ENCODE measurements at places on chromosomes 7 and 10.

DNA sequence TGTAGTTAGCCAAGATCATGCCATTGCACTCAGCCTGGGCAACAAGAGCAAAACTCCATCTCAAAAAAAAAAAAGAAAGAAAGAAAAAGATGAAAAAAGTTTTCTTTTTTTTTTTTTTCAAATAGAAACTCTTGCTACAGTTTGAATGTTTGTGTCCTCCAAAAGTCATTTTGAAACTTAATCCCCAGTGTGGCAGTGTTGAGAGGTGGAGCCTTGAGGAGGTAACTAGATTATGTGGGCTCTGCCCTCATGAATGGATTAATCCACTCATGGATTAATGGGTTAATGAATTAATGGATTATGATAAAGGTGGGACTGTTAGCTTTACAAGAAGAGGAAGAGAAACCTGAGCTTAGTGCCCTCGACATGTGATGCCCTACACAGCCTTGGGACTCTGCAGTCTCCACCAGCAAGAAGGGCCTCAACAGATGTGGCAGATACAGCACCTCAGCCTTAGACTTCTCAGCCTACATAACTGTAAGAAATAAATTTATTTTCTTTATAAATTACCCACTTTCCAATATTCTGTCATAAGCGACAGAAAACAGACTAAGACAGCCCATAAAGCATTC is 25.1 kb downstream of the CPEB3 start:
- no peak for DNase-seq

DNA sequence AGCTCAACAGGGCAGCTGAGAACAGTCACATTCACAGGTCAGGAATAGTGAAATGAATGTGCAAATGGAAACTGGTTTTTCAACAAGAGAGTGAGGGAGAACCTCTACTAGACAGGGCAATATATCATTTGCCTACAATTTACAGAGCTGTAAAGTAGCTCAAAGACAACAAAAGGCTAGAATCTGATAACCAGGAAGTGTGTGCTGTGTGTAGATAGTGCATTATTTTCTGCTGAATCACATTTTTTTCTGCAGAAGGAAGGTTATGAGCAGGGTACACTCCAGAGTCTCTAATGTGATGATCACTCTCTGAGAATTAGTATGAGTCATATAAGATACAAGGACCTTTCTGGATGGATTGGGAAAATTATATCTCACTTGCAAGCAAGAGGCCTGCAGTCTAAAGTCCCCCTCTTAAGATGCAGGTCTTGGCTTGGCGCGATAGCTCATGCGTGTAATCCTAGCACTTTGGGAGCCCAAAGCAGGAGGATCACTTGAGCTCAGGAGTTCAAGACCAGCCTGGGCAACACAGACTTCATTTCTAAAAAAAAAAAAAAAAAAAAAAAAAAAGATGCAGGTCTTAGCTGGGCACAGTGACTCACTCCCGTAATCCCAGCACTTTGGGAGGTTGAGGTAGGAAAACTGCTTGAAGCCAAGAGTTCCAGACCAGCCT is 59.9 kb upstream of the COBL start:
- peak; percentile 38 for DNase-seq

DNA sequence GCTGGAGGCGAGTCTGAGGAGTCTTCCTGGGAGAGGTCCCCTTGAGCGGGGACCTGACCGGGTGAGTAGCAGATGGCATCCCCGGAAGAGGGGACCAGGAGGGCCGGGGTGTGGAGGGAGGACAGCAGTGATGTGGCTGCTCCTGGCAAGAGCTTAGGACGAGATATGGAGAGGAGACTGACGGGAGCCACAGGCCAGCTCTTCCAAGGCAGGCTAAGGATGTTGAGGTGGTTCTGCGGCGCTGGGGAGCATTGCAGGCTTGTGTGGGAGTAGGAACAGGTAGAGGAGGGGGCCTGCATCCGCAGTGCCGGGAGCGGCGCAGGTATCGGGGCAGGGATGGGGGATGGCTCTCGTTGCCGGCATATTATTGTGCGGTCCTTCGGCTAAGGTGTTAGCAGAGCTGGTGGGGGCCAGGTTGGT is 76.7 kb upstream of the ANLN start:
- no peak for DNase-seq

DNA sequence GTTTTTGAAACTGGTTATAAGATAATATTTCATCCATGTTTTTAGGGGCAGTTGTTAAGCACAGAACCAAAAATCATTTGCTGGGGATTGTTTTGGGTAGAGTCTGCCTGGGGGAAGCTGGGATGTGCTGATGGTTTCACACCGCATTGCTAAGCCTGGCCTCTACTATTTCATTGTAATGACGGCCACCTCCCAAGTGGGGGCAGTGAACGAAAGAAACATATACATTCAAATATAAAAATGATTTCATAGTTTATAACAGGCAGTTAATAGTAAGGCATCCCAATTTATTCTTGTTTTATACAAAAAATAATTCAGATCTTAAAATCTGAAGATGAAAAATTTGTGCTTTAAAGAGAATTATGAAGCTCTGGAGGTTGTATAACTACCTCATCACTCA is 750.8 kb downstream of the REEP3 start:
- DNase-seq: peak; percentile 3

DNA sequence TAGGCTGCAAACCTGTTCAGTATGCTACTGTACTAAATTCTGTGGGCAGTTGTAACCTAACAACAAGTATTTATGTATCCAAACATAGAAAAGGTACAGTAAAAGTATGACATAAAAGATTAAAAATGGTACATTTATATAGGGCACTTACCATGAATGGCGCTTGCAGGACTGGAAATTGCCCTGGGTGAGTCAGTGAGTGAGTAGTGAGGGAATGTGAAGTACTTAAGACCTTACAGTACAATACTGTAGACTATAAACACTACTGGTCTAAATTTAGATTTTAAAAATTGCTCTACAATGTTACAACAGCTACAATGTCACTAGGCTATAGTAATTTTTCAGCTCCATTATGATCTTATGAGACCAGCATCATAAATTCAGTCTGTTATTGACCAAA is 146.0 kb upstream of the GNAI1 start:
- no peak for DNase-seq

DNA sequence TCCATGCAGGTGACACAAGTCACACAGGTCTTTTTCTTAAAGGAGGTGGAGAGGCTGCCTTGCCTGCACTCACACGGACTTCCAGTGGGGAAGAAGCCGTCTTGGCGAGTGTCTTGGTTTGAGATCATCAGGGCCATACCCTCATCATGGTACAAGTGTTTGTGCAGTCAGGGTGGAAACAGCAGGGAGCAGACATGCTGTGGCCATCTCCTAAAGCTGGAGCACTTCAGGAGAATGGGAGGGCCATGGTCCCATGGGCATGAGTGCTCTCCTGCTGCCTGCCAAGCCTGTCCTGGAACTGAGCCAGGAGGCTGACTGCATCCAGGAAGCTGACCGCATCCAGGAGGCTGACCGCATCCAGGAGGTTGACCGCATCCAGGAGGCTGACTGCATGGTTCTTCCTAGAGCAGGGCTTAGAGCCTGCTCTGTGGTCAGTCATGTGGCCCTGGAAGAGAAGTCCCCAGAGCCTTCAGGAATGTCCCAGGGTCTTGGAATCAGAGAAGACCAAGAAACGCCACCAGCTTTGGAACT is 98.4 kb downstream of the ADARB2 start:
- DNase-seq: no peak

DNA sequence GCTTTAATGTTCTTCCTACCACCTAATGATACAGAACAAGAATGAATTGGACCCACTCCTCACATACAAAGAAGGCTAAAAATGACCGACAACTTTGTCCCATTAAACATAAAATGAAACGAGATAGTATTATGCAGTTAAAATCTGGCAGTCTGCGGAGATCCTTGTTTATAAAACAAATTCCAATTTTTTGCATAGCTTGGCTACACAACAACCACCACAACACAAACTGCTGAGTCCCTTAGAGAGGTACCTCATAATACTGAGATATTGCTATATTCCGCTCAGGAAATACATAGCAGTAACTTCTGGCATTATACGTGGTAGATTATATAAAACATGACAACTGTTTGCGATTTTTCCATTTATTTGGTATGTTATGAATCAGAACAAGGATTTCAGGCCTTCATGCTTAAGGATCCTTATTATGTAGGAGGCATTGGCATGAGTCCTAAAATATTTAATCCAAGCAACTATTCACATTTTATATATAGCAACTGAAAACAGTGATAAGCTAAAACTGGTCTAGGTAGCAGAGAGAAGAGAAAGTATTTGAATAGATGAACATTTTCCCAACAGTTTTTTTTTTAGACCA is 96.0 kb downstream of the ANK3 start:
- no peak for DNase-seq

- no peak for DNase-seq
Measured at GRCh38 chr10:46236546-46236887, 50.3 kb upstream of the ANTXRL start.
